ENCODE measurements at places on chromosomes 1 and 21.

DNA sequence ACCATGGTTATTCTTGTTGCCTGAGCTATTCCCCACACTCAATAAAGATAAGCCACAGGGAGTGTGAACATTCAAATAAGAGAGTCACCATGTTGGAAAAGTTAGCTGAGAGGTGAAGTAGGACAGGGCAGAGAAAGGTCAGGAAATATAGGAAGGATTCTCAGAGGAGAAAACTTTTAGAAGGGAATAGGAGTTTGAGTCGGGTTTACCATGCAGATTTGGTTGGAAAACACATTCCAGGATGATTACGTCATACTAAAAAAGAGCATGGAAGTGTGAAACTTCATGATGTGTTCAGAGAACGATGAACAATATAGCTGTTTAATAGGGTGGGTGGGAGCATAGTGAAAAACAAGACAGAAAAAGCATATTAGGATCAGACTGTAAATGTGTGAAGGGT is 1125.3 kb upstream of the ADGRL2 start:
- DNase-seq: no peak

GRCh38 chr1:206734499-206735142 is 36.0 kb upstream of the IL19 start:
- DNase-seq: peak; percentile 74

GRCh38 chr1:207495801-207496792 is at the start of gene CR1:
Gene CR1, plus strand, starts transcription at chr1:207496157. Its CDS starts 111 bp downstream, at chr1:207496268.
- DNase-seq: no peak

DNA sequence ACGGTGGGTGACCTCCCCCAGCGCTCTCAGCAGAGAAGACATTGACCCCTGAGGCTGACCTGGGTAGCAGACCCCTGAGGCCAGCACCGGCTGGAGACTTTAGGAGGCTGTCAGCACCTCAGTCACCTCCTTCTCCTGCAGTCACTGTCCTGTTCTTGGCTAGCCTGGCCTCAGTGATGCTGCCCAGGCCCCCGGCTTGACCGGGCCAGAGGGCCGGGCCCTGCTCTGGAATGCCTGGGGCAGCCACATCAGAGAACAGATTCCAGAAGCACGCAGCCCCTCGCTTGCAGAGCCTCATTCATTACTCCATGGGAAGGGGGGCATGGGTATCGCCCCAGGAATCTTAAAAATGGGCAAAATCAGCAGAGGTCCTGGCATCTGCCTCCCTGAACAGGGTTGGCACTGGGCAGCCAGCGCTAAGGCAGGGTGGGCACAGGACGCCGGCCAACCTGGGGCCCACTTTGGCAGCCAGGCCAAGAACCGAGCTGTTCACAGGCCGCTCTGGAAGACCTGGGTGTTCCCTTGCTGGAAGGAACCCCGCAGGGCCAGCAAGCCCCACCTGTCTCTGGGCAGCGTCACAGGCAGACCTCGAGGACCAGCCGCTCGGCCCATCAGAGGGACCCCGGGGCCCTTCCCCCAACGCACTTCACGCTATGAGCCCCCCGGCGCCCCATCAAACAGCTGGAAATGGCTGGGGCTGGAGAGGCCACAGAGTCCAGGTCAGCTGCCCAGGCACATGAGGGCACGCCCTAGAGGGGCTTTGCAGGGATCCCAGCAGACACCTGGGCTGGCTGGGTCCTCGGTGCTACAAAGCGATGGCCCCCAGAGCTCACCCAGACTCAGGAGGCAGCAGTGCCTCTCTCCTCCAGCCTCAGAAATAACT is 45.1 kb downstream of the MEGF6 start:
- DNase-seq: no peak

DNA sequence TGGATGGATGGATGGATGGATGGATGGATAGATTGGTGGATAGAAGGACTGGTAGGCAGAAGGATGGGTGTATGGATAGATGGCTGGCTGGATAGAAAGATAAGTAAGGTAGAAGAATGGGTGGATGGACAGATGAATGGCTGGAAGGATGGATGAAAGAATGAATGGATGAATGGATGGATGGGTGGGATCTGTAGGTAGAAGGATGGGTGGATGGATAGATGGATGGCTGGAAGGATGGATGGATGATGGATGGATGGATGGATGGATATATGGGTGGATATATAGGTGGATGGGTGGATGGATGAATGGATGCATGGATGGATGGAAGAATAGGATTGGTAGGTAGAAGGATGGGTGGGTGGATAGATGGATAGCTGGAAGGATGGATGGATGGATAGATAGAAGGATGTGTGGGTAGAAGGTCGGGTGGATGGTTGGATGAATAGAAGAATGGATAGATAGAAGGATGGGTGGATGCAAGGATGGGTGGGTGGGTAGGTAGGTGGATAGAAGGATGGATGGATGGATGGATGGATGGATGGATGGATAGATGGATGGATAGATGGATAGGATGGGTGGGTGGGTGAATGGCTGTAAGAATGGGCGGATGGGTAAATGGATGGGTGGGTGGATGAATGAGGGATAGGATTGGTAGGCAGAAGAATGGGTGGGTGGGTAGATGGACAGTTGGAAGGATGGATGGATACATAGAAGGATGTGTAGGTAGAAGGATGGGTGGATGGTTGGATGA is 7.5 kb downstream of the MASP2 start:
- DNase-seq: no peak

DNA sequence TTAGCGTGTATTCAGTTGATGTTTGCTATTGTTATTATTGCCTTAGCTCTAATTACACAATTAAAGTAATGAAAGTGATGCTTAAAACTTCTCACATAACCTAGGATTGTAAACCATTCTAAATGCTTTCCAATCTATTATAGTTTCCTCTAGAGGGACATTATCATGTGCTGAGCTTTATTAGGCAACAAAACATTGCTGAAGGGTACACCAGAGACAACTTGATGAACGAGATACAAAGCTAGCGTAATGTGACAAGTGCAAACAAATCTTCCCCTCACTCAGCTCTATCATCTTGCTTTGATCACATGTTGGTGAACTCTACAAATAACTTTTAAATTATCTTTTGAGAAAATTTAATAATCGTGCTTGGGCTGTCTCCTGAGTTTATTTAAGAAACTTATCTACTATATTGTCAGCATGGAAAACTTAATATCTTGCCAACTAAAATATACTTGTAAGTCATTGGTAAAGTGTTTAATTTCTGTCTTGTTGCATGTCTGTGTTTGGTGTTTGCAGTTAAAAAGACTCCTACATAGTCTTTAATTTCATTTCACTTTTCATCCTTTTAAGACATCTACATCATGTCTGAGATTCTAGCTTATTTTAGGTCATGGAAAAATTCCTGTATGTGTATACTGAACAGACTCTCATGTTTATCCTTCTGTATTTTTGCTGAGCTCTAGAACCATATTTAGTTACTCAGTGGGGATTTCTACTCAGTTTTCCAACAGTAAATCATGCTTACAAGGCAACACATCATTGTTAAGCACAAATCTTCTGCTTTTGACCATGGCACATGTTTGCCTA is 104.2 kb upstream of the ADAMTS5 start:
- DNase-seq: no peak

- DNase-seq: peak; percentile 60
Measured at GRCh38 chr1:27940297-27940696, 5.5 kb downstream of the SMPDL3B start.

- DNase-seq: no peak
Measured at GRCh38 chr1:229326601-229327000, 16.2 kb downstream of the CCSAP start.

- no peak for DNase-seq
Measured at GRCh38 chr1:118982821-118983557, 5.2 kb downstream of the TBX15 start.

GRCh38 chr1:28782011-28782410 is 30.0 kb upstream of the OPRD1 start:
- no peak for DNase-seq

- no peak for DNase-seq
Measured at GRCh38 chr1:54168206-54168965, 15.6 kb upstream of the CDCP2 start.

- no peak for DNase-seq
Measured at GRCh38 chr1:115671176-115671934, 29.6 kb downstream of the VANGL1 start.

DNA sequence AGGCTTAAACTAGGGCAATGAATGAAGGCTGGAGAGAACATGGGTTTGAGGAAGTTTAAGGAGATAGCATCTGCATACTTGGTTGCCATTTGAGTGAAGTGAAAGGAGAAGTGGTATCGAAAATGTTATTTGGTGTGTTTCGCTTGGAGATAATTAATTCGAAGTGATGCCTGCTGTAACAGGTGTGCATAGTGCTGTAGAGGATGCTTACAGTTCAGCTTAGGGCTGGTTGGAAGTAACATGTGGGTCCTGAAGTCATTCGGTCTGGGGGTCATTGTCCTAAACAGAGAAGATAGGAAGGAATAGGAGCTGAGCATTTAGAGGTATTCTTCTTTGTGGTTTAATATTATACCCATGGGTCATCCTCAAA is 301 bp upstream of the NUDT17 start:
- no peak for DNase-seq

DNA sequence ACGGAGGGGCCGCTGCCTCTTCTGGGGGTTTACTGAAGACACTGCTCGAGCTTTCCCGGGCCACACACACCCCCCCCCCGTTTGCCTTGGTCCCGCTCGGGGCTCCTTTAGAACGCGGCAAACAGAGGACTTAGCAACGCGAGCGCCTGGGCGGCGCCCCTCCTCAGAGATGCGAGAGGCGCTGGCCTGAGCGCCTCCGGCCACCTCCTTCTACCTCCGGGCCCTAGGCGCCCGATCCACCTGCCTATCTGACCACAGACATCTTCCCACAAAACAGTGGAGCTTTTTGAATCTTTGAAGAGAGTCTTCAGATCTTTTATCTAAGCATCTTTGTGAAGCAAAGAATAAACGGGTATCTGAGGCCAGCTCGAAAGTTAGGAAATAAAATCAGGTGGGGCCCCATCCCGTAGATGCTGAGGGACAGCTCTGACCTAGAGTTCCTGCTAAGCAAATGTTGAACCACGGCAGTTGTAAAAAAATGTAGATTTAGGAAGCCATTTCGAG is 436 bp upstream of the TTLL7 start:
- DNase-seq: no peak

GRCh38 chr1:112232848-112233247 is 163.2 kb upstream of the CTTNBP2NL start:
- DNase-seq: no peak

DNA sequence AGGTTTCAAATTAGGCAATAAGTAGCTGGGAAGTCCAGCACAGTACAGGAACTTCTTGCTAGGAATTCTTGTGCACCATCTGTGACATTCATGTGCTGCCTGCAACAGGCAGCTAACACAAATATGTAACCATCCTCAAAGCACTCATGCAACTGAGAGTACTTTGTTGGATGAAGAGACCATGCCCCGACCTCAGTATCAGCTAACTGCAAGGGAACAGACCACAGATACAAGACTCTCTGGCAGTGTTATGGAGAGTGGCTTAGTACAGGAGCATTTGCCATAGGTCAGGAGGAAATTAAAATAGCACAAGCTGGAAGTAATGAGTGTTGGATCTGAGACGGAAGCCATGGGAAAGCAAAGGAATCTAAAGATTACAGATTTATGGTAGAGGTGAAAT is 123.6 kb downstream of the LRRC53 start:
- DNase-seq: no peak

DNA sequence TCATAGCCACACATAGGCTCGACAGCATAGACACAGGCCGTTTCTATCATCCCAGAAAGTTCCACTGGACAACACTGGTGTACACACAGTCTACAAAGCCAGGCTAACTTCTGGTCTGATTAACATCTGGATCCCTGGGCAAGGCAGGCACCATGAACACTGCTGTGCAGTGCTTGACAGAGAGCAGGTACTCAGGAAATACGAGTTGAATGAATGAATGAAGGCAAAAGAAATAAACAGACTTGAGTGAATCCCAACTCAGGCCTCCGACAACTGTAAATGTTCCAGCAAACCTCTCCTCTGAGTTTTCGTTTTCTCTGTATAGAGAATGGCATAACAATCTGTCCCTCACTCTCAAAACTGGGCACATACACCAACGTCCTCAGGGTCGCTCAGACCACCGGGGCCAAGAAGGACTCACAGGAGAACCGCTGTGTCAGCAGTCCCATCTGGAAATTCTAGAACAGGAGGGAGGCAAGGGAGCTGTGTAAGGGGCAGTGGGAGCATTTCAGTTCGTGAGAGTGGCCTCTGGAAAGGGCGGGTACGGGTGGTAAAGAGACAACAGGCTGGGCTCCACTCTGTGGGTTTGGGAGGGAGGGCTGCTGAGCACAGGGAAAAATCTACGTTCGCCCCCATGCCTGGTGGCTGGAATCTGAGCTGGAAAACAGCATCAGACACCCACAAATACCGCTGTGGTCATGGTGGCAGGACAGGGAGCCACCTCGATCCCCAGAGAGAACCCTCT is 15.1 kb upstream of the ECE1 start:
- DNase-seq: no peak

DNA sequence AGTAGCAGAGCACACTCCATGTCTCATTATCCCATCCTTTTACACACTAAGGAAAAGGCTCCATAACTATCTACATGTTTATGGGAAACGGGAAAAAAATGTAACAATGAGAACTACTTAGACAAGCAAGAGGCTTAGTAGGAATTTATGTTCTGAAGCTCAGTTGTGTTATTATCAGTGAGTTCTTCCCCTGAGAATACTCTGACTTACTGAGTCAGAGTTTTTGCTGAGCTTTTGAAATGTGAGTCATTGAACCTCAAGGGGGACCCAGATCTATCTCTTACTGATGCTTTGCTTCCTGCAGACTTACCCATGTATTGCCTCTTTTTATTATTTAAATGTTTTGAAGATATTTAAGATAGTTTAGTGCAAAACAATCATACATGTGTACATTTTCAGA is 20.1 kb downstream of the CFHR5 start:
- no peak for DNase-seq

- DNase-seq: no peak
Measured at GRCh38 chr1:29279951-29280391, 43.6 kb downstream of the PTPRU start.

DNA sequence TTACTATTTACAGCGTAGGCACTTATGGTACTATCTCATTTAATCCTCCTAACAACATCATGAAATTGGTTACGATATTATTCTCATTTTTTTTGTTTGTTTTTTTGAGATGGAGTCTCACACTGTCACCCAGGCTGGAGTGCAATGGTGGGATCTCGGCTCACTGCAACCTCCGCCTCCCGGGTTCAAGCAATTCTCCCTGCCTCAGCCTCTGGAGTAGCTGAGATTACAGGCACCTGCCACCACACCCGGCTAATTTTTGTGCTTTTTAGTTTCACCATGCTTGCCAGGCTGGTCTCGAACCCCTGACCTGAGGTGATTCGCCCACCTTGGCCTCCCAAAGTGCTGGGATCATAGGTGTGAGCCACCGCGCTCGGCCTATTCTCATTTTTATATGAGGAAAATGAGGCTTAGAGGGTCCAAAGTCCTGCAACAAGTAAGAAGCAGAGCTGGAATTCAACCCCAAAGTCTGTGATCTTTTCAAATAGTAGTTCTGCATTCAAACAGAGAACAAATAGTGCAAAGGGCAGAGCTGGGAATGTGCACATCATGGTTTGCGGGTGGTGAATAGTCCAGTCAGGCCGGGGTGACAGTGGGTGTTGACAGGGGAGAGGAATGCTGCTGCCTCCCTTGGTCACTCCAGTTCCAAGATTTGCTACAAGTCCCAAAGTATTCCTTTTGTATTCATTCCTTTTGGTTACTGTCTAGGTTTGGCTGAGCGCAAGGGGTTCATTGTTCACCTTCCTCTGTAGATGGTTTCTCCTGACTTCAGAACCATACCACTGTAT is 4.6 kb downstream of the PRUNE1 start:
- DNase-seq: no peak

GRCh38 chr1:165899461-165899941 is 72.1 kb downstream of the UCK2 start:
- no peak for DNase-seq

- no peak for DNase-seq
Measured at GRCh38 chr21:38303300-38303699, 46.5 kb downstream of the KCNJ15 start.

GRCh38 chr21:25764065-25764464 is 29.3 kb downstream of the GABPA start:
- DNase-seq: no peak
